HFF-Myc (cell line): ENCODE measurements at places on chromosomes 1 and 21.

DNA sequence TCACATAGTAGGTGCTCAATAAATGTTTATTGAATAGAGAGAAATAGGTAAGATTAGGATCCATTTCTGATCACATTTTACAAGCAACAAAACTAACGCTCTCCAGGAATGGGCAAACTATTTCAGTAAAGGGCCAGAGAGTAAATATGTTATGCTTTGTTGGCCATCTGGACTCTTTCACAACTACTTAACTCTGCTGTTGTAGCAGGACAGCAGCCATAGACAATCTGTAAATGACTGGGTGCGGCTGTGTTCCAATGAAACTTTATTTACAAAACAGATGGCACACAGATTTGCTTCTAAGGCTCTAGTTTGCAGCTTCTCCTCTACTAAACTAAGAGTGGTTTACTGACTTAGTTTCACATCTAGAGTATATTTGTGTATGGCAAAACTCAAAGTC, 83.0 kb upstream of the BACH1 start:
- peak; percentile 63 for DNase-seq

GRCh38 chr1:67741736-67742135, 56.7 kb downstream of the GADD45A start:
- DNase-seq = no peak

- no peak for DNase-seq
These were observed 124.7 kb downstream of the TYW3 start for GRCh38 chr1:74857676-74858075.

- no peak for DNase-seq
These were observed 49.6 kb downstream of the TARBP1 start for GRCh38 chr1:234429434-234429806.

DNA sequence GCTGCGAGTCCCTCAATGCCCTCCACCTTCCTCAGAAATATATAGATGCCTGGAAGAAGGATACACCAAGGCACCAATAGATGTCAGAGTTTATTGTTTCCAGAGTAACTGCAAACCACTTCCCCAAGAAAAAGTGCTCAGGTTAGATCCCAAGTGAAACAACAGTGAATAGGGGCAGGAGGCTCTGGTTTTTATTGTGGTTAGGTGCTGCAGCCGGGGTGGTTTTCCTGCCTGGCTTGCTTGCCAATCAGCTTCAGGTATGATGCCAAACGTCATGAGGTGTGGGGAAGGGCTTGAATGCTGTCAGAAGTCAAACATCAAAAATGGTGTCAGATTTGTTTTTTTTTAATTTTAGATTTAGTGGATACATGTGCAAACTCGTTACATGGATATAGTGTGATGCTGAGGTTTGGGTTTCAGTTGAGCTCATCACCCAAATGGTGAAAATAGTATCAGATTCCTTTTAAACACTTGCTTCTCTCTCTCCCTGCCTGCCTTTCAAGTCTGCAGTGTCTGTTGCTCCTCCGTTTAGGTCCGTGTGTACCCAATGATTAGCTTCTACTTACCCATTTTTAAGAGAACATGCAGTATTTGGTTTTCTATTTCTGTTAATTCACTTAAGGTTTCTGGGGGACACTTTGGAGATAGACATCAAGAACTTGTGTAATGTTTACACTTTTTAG, 1317.0 kb downstream of the MRPL39 start:
- DNase-seq = no peak

DNA sequence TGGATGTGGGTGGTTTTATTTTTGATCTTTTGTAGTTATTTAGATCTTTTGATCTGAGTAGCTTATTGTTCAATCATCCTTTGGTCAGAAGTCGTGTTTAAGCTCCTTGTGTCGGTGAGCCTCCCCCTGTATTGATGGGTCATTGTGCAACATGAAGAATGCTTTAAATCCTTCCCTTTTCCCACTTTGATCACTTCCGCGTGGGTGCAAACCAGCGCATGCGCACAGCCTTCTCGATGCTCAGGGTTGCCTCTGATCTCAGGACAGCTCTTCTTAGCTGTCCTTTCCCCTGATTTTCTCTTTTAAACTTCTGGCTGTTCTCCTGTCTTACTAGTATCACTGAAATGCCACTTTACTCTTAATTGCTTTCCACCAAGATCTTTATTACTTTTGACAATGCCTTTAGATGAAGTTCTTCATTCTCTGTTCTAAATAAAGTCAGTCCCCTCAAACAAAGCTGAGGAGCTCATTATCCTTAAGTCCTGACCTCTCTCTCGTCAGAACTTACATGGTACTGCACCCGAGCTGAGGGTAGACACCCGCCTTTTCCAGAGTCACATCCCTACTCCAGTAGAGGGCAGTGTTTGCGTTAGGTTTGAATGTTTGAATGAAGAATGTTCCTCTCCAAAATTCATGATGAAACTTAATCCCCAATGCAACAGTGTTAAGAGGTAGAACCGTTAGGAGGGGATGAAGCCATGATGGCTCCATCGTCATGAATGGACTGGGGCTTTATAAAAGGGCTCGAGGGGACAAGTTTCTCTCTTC, 547.9 kb upstream of the TMPRSS15 start:
- DNase-seq = no peak

GRCh38 chr1:25863486-25864262, 4.4 kb upstream of the AUNIP start:
- DNase-seq = no peak

DNA sequence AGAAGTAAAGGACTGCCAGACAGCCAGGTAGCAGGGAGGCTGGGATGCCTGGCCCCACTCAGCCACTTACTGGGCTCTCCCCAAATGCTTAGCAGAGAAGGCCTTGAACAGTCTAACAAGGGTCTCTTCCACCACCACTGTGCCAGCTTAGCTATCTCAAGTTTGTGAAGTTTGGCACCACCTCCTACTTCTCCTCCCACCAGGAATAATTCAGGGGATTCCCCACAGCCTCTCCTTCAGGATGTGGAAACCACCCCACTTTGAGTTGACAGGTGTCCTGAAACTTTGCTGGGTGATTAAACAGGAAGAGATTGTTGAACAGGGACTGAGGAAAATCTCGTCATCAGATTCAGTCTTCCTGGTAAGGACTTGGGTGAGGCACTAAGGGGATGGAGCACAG, 59.4 kb upstream of the ATP1B1 start:
- no peak for DNase-seq

- peak; percentile 49 for DNase-seq
These were observed 2.8 kb downstream of the MYCL start for GRCh38 chr1:39898648-39899603.

- no peak for DNase-seq
These were observed 8.3 kb downstream of the SHISAL2A start for GRCh38 chr1:52641307-52641706.

- no peak for DNase-seq
These were observed 42.6 kb upstream of the RALGPS2 start for GRCh38 chr1:178682429-178682828.

GRCh38 chr1:207810173-207810572, 58.3 kb downstream of the CD46 start:
- no peak for DNase-seq

DNA sequence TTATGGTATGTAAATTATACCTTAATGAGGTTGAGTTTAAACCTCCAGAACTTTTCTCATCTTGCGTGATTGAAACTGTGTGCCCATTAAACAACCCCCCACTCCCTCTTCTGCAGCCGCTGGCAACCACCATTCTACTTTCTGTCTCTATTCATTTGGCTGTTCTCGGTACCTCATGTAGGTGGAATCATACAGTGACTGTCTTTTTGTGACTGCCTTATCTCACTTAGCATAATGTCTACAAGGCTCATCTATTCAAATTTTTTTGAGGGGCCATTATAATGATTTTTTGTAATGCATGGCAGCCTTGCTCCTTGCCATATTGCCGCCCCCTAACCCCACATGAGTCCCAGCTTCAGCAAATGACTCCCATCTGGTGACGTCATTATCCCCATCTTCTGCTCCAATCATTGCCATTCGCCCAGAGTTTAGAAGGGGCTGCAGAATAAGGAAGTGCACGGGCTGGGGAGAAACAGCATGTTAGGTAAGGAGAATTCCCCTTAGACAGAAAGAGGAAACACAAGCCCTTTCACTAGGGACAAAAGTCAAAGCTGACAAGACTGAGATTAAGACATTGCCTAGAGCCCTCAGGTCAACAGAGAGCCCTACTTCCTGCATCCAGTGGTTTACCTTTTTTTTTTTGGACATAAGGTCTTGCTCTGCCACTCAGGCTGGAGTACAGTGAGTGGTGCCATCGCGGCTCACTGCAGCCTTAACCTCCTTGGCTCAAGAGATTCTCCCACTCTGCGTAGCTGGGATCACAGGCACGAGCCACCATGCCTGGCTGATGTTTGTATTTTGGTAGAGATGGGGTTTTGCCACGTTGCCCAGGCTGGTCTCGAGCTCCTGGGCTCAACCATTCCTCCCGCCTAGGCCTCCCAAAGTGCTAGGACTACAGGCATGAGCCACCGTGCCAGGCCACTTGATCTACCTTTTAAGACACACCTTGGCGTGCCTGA, 78.4 kb upstream of the ERRFI1 start:
- DNase-seq = no peak

GRCh38 chr1:66788231-66788939, 12.7 kb downstream of the INSL5 start:
- DNase-seq = no peak

DNA sequence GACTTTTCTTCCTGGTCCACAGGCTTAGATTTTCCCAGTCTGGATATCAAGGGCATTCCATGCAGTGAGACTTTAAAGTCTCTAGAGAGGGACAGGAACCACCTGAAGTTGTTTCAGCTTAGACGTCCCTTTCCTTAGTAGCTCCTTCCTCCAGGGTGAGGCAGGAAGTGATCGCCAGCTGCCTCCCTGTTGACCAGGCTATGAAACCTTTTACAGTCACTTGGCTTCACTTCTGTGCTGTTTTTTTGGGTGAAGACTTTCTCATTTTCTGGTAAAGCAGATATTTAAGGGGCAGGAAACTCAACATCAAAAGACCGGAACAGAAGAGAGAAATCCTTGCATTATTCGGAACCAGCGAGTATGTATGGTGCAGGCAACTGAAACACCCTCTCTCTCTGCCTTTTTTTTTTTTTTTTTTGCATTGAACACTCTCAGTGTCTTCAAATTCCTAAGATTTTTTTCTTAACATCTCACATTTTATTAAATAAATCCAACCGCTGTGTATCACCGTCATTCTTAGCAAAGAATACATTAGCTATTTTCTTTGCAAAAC, 234.6 kb upstream of the IRF2BP2 start:
- DNase-seq = no peak
